ENCODE measurements at places on chromosomes 1 and 21.

DNA sequence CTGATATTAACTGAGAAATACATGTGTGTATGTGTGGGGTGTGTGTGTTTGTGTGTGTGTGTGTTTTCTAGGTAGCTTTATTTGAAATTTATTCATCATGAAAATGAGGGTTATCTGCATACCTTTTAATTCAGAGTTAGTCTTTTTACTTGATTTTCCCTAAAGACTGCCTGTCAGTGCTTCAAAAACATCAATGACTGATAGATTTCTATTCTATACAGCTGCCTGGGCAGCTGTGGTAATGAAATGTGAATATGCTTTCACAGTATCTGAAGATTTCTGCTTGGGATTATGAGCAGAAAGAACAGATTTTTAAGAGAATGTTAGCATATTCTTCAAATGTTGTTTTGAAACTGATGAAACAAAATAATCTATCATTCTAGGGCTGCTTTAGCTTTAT, 119.7 kb upstream of the ZRANB2 start:
- DNase-seq = no peak

GRCh38 chr1:221190249-221190648, 311.0 kb downstream of the HLX start:
- no peak for DNase-seq

- no peak for DNase-seq
These were observed 645 bp downstream of the ATP6V0B start for GRCh38 chr1:43975249-43975961.

- DNase-seq = no peak
These were observed 5.4 kb upstream of the NTNG1 start for GRCh38 chr1:107135463-107135862.

- no peak for DNase-seq
These were observed 67.2 kb downstream of the SYDE2 start for GRCh38 chr1:85133565-85134159.

Measured in amygdala (tissue), 56 donors.